ENCODE measurements at places on chromosomes 3 and 15.

DNA sequence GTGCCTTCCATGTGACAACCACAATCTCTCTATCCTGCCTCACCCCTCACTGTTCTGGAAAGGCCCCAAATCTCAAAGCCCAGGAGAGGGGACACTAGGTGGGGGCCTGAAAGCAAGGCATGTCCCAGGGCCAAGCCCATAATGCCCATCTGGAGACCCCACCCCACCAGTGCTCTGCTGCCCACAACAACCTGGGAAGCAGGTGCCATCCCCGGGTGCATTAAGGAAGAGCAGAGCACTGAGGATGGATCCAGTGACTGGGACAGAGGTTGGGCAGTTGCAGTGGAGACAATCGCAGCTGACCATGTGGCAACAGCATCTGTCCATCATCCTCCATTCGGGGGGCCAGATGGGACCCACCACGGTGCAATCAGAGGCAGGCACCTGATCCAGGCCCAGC is 106.2 kb upstream of the PRR20G start:
- no peak for DNase-seq

DNA sequence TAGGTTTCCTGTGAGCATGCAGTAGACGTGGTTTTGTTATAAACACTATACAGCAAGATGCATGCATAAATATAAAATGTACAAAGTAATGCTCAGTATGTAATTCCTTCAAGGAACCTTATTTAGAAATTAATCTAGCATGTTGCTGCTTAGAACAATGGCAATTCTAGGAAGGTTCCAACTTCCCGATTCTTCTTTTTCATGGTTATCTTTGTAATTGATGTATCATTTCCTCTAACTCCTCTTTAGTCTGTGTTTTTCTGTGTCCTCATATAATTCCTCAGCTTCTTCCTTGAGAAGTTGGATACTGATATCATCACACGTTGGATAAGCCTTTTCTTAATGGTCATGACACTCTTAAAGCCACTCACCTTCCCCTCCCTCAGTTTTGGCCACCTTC is 3.5 kb downstream of the TSEN2 start:
- DNase-seq, result no peak

DNA sequence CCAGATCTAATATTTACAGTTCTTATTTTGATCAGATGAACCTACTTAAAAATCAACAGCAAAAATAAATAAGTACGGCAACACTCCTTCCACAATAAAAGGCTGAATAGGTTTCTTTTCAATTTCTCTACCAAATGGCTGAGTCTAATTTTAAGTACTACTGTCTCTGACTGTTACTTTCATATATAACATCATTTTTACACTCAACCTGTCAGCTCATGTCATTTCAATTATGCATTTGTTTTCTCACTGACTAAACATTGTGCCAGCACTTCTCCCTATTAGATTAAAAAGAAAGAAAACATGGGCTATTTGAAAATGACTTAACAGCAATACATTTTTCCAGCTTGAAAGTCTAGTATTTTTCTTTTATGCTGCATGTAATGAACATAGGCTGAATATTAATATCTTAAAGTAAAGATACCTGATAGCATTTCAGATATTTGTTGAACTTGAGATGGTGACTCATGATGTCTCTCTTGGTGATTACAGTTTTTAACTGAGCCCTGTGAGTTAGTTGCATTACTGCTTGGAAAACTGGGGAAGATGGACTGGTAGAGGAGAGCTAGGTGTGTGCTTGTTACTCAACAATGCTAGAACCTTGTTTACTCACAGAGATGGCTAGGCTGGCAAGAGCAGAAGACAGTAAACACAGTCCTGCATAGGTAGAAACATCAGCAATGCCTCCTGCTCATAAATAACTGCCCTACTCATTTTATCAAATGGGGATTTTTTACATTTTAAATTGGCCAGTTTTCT is 73.9 kb downstream of the PEX5L start:
- no peak for DNase-seq

DNA sequence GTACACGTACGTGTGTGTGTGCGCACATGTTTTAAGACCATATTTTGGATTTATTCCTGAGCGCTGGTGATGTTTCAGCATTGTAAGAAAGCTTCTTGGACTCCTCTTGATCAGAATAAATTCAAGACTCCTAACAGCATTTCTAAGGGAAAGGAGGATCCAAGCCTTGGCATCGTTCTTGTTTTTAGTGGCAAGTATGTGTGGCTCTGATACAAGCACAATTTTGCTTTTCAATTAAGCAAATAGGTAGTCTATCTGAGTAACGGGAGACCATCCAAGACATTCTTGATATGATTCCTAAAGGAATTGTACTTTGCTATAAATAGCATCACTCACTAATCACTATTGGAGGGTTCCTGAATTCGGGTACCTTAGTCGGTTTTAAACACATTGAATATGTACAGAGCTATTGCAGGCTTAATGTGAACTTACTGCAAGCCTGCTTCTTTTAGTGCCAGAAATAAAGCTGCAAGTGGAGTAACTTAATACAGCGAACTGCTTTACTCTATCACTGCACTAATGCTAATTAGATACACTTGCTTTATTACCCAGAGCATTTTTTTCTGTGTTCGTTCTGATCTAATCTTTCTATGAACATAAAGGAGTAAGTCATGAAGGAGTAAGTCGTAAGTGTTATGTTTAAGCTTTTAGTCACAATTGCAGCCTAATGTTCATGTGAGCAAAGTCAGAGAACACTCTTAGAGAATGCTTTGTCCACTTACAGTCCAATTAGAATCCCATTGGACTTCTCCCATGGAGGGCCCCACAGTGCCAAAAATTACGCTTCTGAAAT is 186.3 kb downstream of the MCTP2 start:
- DNase-seq, result no peak

GRCh38 chr3:14506626-14507304 is 33.4 kb downstream of the GRIP2 start:
- DNase-seq, result no peak

- no peak for DNase-seq
Observed at GRCh38 chr3:190165253-190165652, 44.6 kb upstream of the P3H2 start.

DNA sequence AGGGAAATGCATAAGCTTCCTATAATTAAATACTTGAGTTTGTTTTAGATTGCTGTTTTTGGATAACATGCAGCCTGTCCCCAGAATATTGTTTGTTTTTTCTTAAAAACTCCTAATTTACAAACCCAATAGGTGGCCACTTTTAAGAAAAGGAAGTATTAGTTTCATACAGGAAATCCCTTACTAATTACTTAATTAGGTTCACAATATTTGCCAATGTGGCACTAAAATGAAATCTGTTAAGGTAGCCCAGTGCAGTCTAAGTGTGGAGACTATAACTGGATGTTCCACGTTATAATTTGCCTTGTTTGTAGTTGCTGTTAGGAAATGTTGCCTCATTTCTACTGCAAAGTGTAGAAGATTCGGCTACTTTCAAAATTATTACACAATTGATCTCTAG is 195.8 kb downstream of the BBX start:
- no peak for DNase-seq

DNA sequence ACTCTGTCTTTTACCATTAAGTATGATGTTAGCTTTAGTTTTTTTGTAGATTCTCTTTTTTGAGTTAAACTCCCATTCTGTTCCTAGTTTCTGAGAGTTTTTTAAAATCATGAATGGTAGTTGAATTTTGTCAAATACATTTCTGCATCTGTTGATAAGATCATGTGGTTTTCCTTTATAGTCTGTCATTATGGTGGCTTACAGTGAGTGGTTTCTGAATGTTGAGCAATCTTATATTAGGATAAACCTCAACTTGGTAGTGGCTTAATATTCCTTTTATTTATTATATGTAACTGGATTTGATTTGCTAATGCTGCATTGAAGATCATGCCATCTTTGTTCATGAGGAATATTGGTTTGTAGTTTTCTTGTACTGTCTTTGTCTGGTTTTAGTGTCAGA is 34.8 kb downstream of the NEO1 start:
- no peak for DNase-seq

DNA sequence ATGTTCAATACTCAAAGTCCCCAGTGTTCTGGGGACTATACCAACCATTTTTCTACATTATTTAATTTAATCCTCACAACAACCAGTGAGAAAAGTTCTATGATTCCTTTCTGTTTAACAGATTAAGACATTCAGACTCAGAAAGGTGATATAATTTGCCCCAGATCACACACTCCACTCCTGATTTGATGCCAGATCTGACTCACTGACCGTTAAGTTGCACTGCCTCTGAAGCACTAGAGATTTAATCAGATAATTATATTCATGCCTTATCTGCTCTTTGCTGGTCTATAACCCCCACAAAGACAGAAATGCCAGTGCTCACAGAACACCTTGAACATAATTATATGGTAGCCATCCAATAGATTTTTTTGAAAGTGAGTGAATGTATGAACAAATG is 501.0 kb downstream of the IGSF11 start:
- no peak for DNase-seq

- no peak for DNase-seq
Observed at GRCh38 chr3:82676356-82677026, 915.0 kb upstream of the GBE1 start.

DNA sequence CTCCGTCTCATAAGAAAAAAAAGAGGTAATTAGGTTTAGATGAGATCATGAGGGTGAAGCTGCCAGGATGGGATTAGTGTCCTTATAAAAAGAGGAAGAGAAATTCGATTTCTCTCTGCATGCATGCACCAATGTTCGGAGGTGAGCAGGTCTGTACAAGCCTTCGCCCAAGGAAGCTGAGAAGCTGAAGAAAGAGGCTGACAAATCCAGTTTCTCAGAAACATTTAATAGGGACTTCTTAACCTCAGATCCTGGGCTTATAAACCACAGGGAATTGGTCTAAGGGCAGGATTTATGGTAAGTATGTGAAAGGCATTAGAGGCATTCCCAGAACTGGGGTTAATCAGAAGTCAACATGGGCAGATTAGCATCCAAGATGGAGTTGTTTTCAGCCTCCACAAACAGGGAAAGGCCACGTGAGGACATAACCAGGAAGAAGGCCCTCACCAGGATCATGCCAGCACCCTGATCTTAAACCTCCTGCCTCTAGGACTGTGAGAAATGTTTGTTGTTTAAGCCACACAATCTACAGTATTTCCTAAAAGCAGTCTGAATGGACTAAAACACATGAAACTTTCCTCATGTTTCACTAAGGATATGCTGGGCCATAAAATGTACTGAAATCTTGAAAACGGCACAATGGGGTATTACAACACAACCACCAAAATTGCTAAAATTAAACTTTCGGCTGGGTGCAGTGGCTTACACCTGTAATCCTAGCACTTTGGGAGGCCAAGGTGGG is 11.3 kb downstream of the SHISA5 start:
- no peak for DNase-seq

GRCh38 chr3:23440416-23441294 is 237.5 kb downstream of the UBE2E2 start:
- no peak for DNase-seq

GRCh38 chr3:34388830-34389229 is 590.4 kb downstream of the PDCD6IP start:
- DNase-seq, result no peak

GRCh38 chr3:142596726-142597088 is 514 bp downstream of the PLS1 start:
- DNase-seq, result no peak

DNA sequence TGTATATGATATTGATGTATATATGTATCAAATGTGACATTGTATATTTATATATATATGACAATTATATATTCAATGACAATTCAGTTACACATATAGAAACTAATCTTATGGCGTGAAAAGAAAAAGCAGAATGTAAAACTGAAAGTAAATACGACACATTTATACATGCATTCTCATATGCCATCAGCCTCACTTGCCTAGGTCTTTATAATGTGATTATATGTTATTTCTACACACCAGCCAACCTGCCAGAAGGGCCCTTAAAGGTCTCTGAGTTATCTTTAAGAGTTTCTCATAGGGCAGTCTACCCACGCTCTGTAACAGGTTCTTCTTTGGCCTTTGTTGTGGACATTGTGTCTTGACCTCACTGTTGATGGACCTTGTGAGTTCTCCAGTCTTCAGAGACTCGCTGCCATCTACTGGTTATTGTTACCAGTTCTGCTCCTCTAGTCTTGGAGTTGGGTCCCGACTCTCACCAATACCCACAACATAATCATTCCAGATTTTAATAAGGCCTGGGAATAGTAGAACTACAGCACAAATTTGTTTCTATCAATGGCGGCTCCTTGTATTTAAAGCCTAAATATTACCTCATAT is 371.5 kb upstream of the GOLIM4 start:
- DNase-seq, result no peak

All from neural crest cell (in vitro differentiated cells).